ENCODE measurements at places on chromosomes 1 and 21.

DNA sequence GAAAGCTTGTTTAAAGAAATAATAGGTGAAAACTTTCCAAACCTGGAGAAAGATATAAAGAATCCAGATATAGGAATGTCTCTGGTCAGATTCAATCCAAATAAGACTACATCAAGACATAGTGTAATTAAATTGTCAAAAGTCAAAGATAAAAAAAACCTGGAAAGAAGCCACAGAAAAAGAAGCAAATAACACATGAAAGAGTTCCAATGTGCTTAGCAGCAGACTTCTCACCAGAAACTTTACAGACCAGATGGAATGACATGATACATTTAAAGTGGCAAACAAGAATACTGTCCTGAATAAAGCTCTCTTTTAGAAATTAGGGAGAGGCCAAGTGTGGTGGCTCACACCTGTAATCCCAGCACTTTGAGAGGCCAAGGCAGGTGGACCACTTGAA is 1039.9 kb downstream of the KCNT2 start:
- DNase-seq, result no peak

GRCh38 chr1:92701147-92701546 is 83.8 kb downstream of the EVI5 start:
- DNase-seq, result no peak

GRCh38 chr1:154870115-154870571 is at the start of gene KCNN3:
Gene KCNN3 (minus strand): TSS chr1:154870281. CDS start chr1:154869964, 317 bp downstream.
- peak; percentile 94 for DNase-seq

DNA sequence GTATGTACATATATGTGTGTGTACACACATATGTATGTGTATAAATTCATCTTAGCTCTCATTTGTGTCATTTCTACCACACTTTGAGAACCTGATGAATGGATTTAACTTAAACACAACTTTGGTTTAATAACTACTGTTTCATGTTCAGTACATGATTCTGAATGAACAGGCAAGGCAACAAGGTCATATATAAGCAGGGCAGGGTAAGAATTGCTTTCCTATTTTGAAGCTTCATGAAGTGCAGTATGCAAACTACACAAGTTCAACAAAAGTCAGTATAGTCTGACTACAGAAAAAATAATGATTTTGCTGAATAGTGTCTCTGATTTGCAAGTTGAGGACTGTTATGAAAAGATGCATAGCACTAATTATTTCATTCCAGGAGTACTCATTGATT is 127.6 kb downstream of the KCNK2 start:
- DNase-seq, result no peak

DNA sequence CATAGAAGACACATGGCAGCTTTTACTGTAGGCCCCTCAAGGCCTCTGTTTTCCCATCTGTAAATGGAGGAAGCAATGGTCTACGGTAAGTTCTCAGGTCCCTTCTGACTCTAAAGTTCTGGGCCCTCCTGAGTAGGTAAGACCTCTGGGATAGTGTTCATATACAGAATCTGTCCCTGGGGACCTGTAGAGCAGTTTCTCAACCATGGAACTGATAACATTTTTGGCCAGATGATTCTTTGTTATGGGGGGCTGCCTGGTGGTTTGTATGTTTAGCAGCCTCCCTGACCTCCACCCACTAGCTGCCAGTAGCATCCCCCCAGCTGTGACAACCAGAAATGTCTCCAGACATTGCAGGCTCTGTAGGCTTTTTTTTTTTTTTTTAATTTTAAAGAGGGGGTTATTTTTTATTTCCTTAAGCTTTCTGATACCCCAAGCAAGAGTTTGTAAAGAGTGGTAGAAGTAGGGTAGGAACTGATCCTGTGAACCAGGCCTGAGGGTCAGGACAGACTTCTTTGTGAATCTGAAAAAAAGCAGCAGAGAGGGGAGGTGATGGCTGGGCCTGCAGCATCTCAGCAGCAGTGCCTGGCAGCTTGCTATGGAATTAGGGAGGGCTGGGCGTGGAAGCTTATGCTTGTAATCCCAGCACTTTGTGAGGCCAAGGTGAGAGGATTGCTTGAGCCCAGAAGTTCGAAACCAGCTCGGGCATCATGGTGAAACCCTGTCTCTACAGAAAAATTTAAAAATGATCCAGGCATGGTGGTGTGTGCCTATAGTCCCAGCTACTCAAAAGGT is 20.2 kb upstream of the TCEA3 start:
- DNase-seq, result no peak

- DNase-seq, result no peak
Measured at GRCh38 chr1:83671586-83671985, 327.3 kb downstream of the TTLL7 start.

GRCh38 chr1:86887479-86888162 is 26.3 kb downstream of the SELENOF start:
- no peak for DNase-seq

- DNase-seq, result no peak
Measured at GRCh38 chr1:115186711-115187265, 97.5 kb upstream of the TSPAN2 start.

- no peak for DNase-seq
Measured at GRCh38 chr1:43850591-43851233, 82.9 kb upstream of the ARTN start.

DNA sequence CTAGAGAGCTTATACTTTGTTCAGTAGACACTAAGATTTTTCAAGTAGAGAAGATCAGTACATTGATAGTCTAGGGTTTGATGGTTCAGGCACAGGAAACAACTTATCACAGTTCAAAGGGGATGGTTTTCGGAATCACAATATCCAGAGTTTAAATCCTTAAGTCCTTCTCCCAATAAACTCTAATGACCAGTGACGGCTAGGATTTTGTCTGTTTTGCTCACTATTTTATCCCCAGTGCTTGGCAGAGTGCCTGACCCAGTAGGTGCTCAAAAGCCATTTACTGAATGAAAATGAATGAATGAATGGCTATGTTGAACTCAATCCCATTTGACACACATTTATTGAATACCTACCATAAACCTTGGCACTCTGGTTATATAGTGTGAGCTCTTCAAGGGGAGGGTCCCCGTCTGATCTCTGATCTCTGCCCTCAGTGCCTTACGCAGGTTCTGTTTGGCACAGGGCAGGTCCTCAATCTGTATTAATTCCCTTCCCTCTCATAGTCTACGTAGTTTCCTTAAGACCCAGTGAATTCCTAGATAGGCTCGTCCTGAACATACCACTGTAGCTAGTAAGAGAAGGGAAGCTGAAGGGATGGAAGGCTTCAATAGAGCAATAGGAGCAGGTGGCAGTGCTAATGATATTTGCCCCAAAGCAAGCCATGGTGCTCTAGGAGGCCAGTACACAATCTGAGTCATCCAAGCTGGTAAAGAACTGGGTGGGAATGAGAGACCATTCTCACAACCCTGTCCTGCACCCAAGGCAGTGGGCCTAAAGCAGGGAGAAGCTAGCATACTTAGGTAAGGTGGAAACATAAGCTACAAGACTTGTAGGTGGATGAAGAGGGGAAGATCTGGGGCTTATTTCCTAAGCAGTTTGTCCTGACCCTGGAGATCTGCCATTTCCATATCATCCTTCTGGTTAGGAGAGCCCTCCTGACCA is 53.4 kb downstream of the DMAP1 start:
- DNase-seq, result no peak

GRCh38 chr1:61623852-61624251 is 101.1 kb downstream of the TM2D1 start:
- DNase-seq, result no peak

DNA sequence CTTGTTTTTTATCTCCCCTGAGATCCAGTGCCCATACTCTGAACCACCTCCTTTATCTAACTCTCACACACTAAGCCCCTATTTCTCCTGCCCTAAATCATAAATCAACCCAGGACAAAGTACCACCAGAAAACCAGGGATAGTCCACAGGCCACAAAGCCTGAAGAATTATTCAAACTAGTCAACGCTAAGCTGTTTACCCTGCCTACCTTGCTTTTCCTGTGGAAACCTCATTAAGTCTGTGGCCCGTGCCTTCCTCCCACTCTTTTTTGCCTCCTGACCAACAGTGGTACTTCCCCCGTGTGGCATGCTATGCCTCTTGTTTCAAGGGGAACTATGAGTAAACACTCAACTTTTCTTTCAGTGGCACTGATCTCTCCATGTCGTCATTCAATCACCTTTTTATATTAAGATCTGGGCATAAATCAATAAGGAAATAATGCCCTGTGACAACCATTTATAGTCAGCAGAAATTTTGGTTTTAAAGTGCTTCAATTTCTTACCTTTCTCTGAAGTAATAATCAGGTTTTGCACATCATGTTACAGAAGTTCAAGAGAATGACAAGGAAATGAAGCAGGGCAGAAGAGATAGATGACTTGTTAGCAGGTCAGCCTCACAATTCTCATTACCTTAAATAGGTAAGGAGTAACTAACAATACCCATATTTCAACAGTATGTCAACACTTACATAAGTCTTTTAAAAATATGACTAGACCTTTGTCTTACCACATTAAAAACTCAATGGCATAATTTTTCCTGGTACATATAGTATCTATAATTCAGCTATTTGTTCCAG is 32.1 kb downstream of the EYA3 start:
- DNase-seq, result no peak

- DNase-seq, result no peak
Measured at GRCh38 chr1:65538086-65538485, 117.6 kb downstream of the LEPR start.
